Astrocyte (in vitro differentiated cells and primary cell): ENCODE measurements at places on chromosomes 2 and 18. TPM values are rescaled to one million over a fixed set of nuclear protein-coding genes. Genes with fewer than 3 reads are reported as not detected.
A peak's percentile ranks its signal among the peaks of the same experiment; 100 is the strongest.

Gene IFIH1
- 62.3 and 70.5 TPM in 2 replicates for total RNA-seq

Gene CTLA4
- total RNA-seq = not detected in 2 replicates

Gene BOLL
- total RNA-seq = not detected in 2 replicates

- peak; percentile 81 for DNase-seq
These were observed 22.3 kb upstream of the RHOB start for GRCh38 chr2:20424300-20425290.

DNA sequence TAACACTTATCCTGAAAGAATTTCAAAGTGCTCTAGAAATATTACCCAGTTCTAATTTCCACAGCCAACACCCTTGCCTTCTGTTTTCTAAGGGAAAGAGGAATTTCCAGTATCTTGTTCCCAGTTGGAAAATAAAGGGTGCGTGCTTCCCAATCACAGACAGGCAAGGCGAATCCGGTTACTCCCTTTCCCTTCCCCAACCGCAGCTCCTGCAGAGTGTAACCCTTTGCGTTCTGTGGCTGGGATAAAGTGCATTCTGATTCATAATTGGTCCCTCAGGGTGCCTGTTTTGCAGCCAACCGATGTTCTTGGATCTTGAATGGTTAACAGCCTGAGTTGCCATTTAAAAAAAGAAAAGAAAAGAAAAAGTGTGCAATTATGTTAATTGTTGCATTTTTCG lies 40.6 kb upstream of the PGAP1 start:
- DNase-seq = peak; percentile 68

GRCh38 chr2:32699151-32699550 lies 71.3 kb downstream of the TTC27 start:
- DNase-seq = no peak

DNA sequence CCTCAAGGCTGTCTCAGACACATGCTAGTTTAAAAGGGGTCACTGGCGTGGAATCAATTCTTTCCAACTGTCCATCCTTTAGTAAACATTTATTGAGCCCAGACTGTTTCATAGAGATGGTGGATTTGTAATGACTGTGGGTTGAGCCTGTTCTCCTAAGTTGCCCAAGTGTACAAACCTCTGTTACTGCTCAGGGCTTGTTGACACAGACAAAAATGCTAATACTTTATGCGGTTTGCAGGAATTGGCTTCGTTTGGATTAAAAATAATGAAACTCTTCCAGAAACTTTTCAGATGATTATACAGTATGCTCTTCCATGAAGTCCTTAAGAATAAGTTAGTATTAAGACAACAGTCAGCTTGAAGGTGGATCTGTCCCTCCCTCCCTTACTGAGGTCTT lies 83.6 kb upstream of the MGAT5 start:
- DNase-seq = no peak

DNA sequence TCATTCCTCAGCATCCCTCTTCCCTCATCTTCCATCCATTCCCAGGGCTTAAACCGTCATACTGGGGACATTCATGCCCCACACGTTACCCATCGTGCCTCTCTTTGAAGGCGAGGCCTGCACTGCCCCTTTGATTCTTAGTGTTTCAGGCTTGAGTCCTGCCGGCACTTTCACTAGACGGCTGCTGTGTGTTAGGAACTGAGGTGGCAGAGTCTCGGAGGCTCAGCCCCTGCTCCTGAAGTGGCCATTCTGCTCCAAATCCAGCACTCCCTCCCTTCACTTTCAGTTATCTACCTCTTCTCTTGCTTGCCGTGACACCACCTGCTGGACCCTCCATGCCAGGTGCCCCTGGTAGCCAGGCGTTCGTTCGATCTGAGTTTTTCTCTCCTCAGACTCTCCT lies 43.0 kb downstream of the GRHL1 start:
- no peak for DNase-seq
